OCI-M1 (cell line): ENCODE measurements at places on chromosomes 11 and 22.

GRCh38 chr11:45366619-45367190, 80.6 kb upstream of the SYT13 start:
- DNase-seq = no peak

- DNase-seq = no peak
Observed at GRCh38 chr11:60927061-60927592, 2.9 kb downstream of the TMEM132A start.

DNA sequence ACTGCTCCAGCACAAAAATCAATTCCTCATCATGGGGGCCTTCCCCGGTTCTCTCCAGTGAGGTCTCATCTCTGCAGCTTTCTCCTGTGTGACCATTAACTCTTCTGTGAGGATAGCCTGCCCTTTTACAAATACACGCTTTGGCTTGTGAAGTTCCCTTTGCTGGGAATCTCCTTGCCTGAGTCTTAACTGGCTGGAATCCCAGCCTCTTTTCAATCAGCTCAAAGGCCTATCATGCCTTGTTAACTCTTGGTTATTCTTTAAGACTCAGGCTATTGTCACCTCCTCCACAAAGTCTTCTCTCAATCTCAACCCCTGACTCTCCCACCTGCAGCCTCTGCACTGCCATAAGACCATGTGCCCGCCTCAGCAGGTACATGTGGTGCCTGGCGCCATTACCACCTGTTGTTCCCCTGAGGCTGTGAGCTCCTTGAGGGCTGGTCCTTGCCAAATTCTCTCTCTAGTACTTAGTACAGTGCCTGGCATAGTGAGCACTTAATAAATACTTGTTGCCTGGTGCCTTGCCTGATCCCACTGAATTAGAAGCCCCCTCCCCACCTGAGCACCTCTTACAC, 128.2 kb downstream of the ST3GAL4 start:
- DNase-seq = no peak

- no peak for DNase-seq
Observed at GRCh38 chr22:44991218-44991617, 18.6 kb downstream of the PHF21B start.

GRCh38 chr11:76997512-76997911, 36.7 kb upstream of the B3GNT6 start:
- no peak for DNase-seq
